Fibroblast of pulmonary artery (primary cell): ENCODE measurements at places on chromosomes 2 and 18.

DNA sequence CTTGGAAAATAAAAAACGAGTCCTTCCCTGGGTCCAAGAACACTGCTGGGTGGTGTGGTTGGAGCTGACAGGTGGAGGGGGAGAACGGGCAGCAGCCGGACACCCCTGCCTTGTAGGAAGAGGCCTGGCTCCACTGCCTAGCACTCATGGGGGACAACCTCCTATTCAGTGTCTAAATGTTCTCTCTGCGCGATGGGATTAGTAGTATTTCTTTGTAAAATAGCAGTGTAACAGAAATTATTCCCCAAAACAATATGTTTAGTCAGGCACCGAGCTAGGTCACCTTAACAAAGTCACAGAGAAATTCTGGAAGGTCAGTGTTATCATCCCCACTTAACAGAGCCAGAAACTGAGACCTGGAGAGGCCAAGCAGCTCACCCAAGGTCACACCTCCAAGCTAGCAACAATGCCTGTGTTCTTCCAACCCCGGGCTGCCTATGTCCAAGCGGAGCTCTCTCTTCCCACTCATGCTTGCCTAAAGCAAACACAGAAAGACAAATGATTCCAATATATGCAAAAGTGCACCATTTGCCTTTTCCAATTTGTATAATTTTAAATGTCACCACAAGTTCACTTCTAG is 68.0 kb downstream of the STEAP3 start:
- no peak for DNase-seq

DNA sequence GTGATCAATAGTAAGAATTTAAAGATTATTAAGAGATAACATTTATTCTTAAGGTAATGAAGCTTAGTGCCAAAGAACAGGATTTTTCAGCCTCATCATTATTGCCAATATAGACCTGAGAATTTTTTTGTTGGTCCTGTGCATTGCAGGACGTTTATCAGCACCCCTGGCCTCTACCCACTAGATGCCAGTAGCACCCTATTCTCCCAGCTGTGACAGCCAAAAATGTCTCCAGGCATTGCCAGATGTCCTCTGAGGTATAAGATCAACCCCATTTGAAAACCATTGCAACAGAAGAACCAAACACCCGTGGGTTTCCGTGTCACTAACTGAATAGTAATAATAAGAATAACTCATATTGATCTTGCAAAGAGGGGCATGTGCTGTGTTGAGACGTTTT is 700.0 kb upstream of the SOX11 start:
- no peak for DNase-seq

GRCh38 chr2:79453918-79454317 is 58.9 kb upstream of the CTNNA2 start:
- DNase-seq, result peak; percentile 2

GRCh38 chr2:239973386-239973785 is 51.8 kb downstream of the NDUFA10 start:
- no peak for DNase-seq

- DNase-seq, result no peak
Measured at GRCh38 chr2:237389831-237390230, 24.1 kb downstream of the COL6A3 start.

GRCh38 chr2:5019324-5019723 is 672.9 kb upstream of the SOX11 start:
- no peak for DNase-seq

DNA sequence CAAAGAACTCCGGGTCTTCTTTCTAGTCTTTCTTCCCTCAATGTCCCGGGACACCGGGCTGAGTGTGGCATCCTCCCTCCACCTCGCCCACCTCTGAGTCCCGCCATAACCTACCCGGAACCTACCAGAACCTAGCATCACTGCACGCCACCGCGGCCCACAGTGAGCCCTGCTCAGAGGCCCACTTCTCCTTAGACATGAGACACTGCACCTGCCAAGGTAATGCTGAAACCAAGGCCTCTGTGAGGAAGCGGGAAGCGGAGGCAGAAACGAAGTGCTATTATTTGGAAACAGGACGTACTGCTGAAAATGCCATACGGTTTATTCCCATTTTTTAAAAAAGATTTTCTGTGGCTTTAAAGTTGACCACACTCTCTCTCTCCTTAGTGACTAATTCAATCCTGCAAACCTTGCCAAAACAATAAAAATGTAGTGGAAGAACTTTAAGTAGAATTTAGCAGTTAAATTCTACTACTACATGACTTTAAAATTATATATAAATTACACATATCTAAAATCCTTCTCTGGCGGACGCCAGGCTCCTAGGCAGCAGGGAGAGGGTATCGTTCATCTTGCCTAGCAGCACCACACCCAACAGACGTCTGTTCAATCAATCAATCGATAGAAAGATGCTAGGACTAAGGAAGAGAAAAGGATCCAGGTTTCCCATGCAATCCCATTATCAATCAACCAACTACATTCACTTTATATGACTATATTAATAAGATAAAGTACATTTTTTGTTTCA is 82.0 kb downstream of the ZNF516 start:
- no peak for DNase-seq

- no peak for DNase-seq
Measured at GRCh38 chr2:36058076-36058475, 297.5 kb upstream of the CRIM1 start.

DNA sequence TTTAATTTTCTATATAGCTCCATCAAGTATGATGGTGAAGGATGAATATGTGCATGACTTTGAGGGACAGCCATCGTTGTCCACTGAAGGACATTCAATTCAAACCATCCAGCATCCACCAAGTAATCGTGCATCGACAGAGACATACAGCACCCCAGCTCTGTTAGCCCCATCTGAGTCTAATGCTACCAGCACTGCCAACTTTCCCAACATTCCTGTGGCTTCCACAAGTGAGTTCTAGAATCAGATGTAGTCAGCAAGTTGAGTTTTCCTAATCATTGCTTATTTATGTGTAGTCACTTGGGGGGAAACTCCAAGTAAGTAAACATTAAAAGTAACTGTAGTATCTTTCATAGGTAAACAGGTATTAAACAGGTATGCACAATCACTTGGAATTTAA is 24.8 kb downstream of the SMAD4 start:
- DNase-seq, result no peak

DNA sequence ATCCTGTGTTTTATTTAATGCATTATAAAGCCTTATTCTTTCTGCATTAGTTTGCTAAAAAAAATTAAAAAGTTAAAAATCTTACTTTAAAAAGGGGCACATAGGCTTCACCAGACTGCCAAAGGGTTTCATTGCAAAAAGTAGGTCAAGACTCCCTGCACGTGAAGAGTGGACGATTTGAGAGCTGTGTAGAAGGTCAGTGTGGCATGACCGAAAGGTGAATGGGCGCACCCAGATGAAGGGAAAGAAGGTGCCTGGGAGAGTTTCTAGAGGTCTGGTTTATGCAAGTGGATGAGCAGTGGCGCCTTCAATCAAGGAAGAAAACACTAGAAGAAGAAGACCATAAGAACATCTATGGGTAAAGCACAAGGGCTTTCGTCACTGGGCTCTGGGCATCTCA is 111.0 kb downstream of the SP3 start:
- no peak for DNase-seq

- DNase-seq, result peak; percentile 46
Measured at GRCh38 chr2:214808981-214809750, at the start of gene BARD1. Gene BARD1, minus strand, starts transcription at chr2:214809683. Its CDS starts 114 bp downstream, at chr2:214809569.

DNA sequence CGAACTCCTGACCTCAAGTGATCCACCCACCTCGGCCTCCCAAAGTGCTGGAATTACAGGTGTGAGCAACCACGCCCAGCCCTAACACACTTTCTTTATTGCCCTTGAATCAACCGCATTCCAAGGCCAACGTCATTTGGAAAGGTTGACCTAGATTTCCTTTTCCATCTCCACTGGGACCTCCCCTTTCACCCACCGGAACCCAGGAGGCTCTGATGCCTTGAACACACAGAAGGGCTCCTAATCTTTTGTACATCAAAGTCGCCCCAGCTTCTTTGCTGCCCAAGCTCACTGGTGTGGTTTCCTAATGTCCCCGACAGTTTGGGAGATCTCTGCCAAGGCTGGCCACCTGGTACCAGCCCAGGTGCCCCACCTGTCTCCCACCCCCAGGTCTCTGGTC is 46.2 kb upstream of the CAB39 start:
- DNase-seq, result no peak

DNA sequence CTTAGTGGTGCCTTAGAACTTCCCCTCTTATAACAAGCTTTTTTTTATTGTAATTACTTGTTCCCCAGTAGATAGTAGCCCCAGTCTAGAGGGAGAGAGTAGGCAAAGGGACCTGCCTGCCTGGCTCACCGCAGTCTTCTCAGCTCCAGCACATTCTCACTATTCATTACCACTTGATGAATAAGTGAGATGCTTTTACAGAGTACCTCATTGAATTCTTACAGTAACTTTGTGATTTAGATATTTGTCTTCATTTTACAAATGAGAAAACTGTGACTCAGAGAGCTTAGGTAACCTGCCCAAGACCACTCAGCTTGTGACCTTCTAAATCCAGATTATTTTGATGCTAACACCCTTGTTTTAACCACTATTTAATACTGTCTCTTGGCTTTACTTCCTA is 77.8 kb downstream of the CHRNA1 start:
- DNase-seq, result no peak

- DNase-seq, result no peak
Measured at GRCh38 chr18:51430538-51430937, 233.1 kb upstream of the MEX3C start.

GRCh38 chr2:188892636-188893035 is 81.5 kb upstream of the COL3A1 start:
- DNase-seq, result peak; percentile 36

DNA sequence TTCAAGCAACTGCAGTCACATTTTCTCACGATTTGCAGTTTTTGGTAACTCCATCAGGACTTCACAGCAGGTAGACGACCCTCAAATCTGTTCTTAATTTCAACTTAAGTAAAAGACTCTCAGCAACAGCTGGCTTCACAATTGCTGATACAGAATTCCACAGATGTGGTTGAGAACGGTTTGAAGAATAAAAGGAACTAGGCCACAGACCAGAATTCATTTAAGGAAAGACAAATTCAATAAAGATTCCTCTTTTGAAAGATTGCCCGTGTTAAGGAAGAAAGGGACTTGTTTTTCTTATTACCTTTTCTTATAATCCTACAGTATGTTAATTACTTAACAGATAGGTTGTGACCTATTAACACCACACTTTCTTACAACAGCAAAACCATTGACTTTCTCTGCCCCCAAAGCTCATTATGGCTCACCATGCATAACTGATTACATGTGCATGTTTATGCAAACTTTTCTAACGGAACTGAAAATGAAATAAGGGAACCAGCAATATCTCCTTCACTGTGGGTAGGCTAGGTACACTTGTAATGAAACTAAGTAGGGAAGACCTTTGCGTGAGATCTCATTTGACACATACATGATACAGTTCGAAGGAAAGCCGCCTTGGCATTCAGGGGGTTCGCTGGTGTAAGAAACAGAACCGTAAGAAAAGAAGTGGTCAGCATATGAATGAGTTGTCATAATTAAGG is 4.7 kb upstream of the ZNF516 start:
- DNase-seq, result no peak

DNA sequence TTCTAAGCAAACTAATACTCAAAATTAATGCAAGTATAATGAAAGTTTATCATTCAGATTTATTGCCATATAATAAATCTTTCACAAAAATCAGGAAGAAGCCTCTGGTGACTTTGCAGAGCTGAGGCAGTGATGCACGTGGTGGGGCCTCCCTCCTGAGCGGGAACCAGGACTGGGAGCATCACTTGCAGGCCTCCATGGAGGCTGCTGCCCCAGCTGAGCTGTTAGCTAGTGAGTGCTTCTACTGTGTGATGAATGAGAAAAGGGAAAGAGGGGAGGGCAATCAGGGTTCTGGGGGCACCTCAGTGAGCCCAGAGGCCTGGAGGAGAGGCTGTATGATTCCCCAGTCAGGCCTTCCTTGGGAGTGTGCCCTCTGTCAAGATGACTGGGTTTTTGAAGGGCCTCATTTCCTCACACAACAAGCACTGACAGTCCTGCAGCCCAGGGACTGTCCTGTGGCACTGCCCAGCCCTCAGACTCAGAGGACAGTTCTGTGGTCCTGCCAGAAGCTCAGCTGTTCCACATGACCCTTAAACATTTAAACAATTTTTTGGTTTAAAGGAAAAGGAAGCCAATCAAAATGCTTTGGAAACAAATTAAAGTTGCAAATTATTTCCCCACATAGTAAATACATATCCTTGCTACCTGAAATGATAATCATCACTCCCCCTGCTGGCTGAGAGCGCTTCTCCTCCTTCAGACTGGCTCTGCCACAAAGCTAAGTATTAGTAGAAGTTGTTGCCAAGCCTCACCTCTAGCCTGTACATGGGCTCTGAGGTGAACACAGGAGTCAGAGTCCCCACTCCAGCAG is 90.9 kb upstream of the SMAD7 start:
- DNase-seq, result peak; percentile 73

GRCh38 chr2:69734035-69734611 is 7.8 kb upstream of the ANXA4 start:
- peak; percentile 81 for DNase-seq

GRCh38 chr2:96762529-96763311 is 2.0 kb downstream of the CNNM4 start:
- DNase-seq, result no peak
